ENCODE measurements at places on chromosomes 16 and 17.
A peak's percentile ranks its signal among the peaks of the same experiment; 100 is the strongest.

DNA sequence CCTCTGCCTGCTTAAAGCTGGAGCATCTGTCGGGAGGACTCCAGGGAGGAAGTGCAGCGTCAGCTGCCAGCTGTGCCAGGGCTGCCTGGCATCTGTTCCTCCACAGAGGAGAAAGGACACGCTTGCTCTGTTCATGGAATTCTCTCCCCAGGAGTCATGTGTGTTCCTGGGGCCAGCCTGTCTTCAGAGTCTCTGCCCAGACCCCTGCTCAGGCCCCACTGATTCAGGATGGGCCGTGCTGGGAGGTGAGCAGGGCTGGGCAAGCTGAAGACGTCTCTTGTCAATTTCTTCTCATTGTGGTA lies 24.2 kb downstream of the CRISPLD2 start:
- H3K27ac ChIP-seq, result no peak overlapping the region
- H3K4me3 ChIP-seq, result no peak overlapping the region
- no peak for DNase-seq
- no peaks in the 10 kb centered on the region for H3K36me3 ChIP-seq
- peaks cover 32% of the 10 kb centered on the region for H3K27me3 ChIP-seq
- peaks cover 13% of the 10 kb centered on the region for H3K4me1 ChIP-seq

- no peak overlapping the region for H3K27ac ChIP-seq
- H3K27me3 ChIP-seq, result peaks cover 8% of the 10 kb centered on the region
- H3K4me3 ChIP-seq, result no peak overlapping the region
- H3K36me3 ChIP-seq, result no peaks in the 10 kb centered on the region
- DNase-seq, result no peak
These were observed 50.6 kb downstream of the MGAT5B start for GRCh38 chr17:76918811-76919210.

- peak overlapping the region; percentile 92 for H3K4me3 ChIP-seq
- peak overlapping the region; percentile 54 for H3K27ac ChIP-seq
- peaks cover 71% of the 10 kb centered on the region for H3K4me1 ChIP-seq
- H3K27me3 ChIP-seq, result no peaks in the 10 kb centered on the region
- no peak for DNase-seq
These were observed 3.9 kb downstream of the DEXI start for GRCh38 chr16:10938321-10938720.

DNA sequence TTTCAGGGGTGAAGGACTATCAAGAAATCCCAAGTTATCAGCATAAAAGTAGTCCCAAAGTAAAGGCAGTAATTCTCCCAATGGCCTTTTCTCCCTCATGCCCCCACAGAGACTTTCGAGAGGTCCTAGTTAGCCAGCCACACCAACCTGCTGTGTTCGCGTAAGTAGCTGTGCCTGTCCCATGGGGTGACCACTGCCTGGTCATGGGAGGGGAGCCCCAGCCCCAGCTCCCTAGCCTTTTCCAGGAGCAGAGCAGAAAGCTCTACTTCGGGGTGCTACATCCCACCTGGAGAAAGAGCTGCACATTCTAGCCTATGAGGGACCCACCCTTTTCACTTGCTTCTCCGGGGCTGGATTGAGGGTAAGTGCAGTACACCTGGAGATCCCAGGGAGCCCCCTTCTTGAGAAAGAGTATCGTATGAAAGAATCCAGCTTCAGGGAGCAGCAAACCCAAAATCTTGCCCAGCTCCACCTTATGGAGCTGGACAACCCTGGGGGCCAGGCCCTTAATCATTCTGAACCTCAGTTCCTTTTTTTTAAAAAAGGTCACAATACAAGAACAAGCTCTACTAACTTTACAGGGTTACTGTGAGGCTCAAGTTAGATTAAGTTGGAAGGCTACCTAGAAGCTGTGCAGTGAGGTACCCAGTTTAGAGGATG lies 8.6 kb upstream of the SOST start:
- peaks cover 1% of the 10 kb centered on the region for H3K36me3 ChIP-seq
- no peak overlapping the region for H3K4me3 ChIP-seq
- H3K27me3 ChIP-seq, result no peaks in the 10 kb centered on the region
- no peak overlapping the region for H3K27ac ChIP-seq
- H3K4me1 ChIP-seq, result peaks cover 4% of the 10 kb centered on the region
- no peak for DNase-seq

GRCh38 chr17:78539781-78540180 lies 37.4 kb downstream of the DNAH17 start:
- no peaks in the 10 kb centered on the region for H3K36me3 ChIP-seq
- peaks cover 5% of the 10 kb centered on the region for H3K27me3 ChIP-seq
- no peak overlapping the region for H3K27ac ChIP-seq
- no peak overlapping the region for H3K4me3 ChIP-seq
- no peak for DNase-seq

DNA sequence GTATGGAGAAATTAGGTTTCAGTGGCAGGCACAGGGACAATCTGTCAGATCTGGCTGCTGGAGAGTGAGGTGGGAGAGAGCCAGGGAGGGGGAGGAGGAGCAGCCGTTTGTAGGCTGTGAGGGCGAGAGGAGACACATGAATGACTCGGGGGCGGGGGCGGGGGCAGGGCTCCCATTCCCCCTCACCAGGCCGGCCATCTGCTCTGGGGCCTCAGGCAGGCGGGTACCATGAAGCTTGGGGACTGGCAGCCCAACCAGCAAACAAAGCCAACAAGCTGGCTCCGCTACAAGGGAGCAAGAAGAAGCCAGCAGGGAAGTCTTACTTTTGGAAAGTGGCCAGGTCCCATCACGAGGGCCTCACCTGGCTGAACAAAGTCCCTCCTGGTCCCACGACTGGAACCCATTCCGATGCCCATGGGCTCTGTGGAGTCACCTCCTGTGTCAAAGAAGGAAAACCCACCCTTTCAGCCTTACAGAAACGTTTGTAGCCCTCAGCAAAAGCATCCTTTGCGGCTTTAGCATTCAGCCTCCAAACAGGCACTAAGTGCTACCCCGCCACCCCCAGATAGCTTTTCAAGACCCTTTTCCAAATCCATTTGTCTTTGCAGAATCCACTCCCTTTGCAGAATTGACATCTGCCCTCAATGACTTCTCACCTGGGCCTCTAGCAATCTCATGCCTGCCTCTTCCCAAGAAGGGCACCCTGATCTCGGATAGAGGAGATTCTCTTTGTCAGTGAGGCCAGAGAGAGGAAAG lies 9.2 kb upstream of the SSTR2 start:
- no peak for DNase-seq
- H3K36me3 ChIP-seq, result no peaks in the 10 kb centered on the region
- no peak overlapping the region for H3K27ac ChIP-seq
